ENCODE measurements at places on chromosomes 6 and 20.

DNA sequence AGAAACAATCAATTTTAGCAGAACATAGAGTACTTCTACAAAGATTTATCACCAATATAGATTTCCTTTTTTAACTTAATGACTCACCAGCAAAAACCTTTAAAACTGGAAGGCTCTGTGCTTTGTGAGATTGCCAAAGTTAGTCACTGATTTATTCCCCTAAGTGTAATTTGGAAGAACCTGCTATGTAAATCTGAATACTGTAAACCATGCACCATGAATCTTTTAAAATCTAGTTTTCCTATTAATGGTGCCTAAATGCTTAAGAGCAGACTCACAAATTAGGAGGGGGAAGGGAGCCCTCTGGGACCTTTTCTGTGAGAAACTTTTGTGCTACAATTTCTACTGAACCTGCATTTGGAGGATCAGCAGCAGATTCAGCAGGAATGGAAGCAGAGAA is 57.8 kb upstream of the PNRC1 start:
- DNase-seq = no peak

- DNase-seq = peak; percentile 50
Measured at GRCh38 chr6:75210885-75211739, 5.3 kb upstream of the COL12A1 start.

DNA sequence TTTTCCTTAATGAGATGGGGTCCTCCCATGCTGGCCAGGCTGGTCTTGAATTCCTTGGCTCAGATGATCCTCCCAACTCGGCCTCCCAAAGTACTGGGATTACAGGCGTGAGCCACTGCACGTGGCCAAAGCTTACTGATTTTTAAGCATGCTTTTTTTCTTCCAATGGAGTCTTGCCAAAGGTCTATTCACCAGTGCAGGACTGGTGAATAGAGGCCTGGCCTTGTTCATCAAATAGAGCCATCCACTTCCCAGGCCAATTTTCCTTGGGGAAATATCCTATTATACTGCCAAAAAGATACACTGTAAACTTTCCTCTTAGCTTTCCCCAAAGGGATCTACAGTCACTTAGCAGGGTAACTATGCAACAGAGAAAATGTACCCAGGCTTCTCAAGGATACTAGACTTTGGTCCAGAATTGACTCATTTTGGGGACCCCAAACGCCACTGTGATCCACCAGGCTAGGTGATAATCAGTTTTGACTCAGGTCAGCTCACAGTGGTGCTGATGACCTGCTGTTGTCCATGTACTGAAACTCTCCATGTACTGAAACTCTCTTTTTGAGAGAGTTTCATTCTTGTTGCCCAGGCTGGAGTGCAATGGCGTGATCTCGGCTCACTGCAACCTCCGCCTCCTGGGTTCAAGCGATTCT is 91.8 kb downstream of the REPS1 start:
- no peak for DNase-seq

DNA sequence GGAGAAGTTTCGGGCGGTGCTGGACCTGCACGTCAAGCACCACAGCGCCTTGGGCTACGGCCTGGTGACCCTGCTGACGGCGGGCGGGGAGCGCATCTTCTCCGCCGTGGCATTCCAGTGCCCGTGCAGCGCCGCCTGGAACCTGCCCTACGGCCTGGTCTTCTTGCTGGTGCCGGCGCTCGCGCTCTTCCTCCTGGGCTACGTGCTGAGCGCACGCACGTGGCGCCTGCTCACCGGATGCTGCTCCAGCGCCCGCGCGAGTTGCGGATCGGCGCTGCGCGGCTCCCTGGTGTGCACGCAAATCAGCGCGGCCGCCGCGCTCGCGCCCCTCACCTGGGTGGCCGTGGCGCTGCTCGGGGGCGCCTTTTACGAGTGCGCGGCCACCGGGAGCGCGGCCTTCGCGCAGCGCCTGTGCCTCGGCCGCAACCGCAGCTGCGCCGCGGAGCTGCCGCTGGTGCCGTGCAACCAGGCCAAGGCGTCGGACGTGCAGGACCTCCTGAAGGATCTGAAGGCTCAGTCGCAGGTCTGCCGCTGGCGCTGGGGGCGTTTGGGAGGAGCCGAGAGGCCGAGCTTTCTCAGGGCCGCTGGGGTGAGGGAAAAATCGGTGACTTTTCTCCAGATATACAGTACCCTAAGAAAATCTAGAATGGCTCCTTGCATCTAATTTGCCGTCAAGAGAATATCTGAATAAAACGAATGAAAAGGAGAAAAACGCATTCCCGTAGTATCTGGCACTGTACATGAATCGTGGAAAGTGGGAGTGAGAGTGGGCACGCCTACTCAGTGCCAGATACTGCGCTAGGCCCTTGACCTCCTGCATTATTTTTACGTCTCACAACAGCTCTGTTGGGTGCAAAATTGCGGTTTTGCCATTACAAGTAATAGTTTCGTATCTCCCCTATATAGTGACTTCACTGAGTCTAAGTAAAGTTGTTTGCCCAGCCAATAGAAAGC is 1.0 kb downstream of the CALHM6 start:
- peak; percentile 44 for DNase-seq

GRCh38 chr20:18815194-18815942 is 1.8 kb downstream of the SCP2D1 start:
- DNase-seq = no peak

- DNase-seq = no peak
Measured at GRCh38 chr6:131013495-131013894, 49.5 kb downstream of the EPB41L2 start.

GRCh38 chr6:116246089-116246488 is 7.8 kb downstream of the TSPYL4 start:
- no peak for DNase-seq

DNA sequence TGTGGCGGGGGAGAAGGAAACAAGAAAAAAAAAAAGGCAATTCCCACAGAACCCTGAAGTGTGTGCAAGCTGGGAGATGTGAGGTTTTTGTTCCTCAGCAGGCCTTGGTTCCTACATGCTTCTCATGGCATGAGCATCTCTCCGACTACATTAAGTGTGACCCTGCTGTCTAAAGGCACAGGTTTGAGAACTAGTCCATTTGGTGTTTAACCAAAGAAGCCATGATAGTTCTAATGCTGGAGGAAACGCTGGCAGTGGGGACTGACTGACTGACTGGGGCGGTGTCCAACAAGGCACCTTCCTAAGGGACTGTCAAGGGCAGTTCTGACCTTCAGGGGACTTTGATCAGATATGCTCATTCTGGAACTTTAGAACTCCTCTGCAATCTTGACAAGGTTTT is 3.8 kb downstream of the TXNDC5 start:
- no peak for DNase-seq

DNA sequence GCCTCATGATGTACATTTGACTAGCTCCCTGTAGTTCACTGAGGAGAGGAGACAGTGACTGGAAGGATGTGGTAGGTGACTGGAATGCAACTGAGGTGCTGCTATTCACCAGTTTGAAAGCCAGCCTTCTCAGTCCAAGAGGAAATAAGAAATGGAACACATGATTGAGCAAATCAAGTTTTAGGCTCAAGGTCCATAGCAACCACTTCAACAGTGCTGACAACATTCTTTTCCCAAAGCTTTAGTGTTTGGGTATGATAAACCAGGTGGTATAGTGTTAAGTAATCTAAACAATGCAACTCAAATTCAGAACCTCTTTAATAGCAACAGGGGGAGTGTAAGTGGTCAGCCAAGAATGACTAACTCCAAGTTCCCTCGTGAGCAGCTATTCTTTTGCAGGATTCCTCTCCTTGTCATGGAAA is 9.2 kb downstream of the ZHX3 start:
- DNase-seq = no peak

DNA sequence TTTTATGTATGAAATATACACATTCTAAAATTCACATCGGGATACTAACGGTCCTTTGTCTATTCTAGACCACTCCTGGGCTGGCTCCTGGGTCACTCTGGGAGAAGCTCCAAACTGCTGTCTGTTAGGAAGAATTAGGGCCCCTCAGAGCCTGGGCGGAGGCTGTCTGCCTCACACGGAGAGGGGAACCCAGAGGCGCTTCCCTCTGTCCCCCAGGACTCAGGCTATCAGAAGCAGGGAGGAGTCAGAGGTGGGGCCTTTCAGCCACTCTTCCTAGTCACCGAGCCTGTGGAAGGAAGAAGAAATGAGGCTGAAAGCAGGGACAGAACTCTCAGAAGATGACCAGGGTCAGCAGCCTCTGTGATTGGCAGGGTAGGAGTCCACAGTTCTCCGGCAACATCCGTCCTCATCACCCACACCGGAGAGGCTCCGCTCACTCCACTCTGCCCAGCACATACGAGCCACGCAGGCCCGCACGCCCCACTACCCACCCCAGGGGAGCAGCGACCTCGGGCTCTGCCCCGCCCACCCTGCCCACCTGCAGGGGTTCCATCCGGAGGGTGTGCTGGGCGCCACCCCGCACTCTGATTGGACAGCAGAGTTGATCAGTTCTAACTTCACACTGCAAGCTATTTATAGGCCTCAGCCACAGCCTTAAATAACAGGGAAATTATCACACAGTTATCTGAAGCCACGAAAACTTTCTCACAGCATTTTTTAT is 182.1 kb upstream of the AFDN start:
- no peak for DNase-seq

- DNase-seq = no peak
Measured at GRCh38 chr6:113451049-113451448, 406.1 kb upstream of the MARCKS start.

DNA sequence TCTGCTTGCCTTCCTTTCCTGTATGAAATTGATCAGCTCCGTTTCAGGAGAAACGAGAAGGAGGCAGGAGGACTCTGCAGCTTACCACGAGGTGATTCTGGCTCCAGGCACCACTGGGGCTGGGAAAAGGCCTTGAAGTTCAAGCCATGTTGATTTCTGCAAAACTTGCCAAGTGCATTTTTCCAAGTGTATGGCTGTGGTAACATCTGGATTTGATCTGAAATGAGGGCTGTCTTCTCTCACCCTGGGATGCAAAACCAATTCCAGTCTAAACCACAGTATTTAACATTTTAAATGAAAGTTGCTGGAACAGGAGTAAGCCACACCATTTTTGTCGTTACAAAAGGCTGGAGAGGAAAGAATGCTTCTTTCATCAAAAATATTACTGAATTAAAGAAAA is 36.1 kb upstream of the FAM210B start:
- no peak for DNase-seq

GRCh38 chr6:123456836-123457235 is 179.9 kb downstream of the TRDN start:
- DNase-seq = no peak

GRCh38 chr6:139925894-139926641 is 551.6 kb upstream of the CITED2 start:
- peak; percentile 66 for DNase-seq

- no peak for DNase-seq
Measured at GRCh38 chr6:16690608-16691142, 70.6 kb downstream of the ATXN1 start.

DNA sequence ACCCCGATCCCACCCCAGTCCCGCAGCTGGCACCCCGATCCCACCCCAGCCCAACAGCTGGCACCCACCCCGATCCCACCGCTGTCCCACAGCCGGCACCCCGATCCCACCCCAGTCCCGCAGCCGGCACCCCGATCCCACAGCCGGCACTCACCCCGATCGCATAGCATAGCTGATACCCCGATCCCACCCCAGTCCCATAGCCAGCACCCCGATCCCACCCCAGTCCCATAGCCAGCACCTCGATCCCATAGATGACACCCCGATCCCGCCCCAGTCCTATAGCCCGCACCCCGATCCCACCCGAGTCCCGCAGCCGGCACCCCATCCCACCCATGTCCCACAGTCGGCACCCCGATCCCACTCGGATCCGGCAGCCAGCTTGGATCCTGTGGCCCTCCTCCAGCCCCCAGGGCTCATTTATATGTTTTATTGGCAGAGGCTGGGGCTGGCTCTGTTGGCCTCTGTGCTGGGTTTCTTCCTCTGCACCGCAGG is 897 bp upstream of the GMEB2 start:
- no peak for DNase-seq

GRCh38 chr6:20893412-20893811 is 359.2 kb downstream of the CDKAL1 start:
- no peak for DNase-seq

- no peak for DNase-seq
Measured at GRCh38 chr20:58524814-58525213, 9.6 kb upstream of the APCDD1L start.
